ENCODE measurements at places on chromosomes 7 and 10. TPM values are rescaled to one million over a fixed set of nuclear protein-coding genes. Genes with fewer than 3 reads are reported as not detected.

Gene MBL2
- total RNA-seq: not detected

Gene RNF133
- 0.76 TPM for total RNA-seq

Gene ABCF2
- 27.4 TPM for total RNA-seq

Gene SLC39A12
- total RNA-seq: 0.32 TPM

Gene MMD2
- not detected for total RNA-seq

Gene COL1A2
- total RNA-seq: 2,112 TPM

DNA sequence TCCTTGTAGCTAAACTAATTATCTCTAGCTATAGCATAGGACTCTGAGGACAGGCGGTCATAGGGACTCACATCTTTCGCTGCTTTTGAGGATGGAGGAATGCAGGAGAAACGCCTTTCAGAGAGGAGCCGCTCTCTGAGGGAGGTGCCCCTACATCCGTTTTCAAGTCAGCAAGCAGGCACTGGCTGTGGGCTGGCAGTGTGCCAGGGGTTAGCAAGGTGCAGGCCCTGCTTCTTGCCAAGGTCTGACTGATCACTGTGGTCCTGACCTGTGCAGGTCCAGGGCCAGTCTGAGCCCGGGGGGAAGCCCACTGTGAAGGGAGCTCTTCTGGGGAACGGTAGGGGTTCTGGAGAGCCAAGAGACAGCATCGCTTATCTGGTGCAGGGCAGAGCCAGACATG, 89.4 kb downstream of the SH3PXD2A start:
- no peak for DNase-seq

DNA sequence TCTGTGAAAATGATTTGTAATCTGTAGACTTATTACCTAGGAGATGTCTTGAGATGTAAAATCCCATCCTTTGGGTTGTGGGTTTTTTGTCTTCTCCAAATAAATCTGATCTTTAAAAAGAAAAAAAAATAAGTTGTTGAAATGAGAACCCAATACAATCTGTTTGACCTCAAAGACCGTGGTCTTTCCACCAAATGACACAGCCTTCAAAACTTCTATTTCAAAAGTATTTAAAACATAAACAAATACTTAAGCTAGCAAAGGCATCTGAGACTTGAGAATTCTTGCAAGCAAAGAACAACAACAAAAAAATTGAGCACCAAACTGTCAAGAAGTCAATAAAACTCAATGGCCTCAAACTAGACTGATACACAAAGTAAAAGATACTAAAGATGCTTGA, 67.9 kb upstream of the HECW1 start:
- no peak for DNase-seq

DNA sequence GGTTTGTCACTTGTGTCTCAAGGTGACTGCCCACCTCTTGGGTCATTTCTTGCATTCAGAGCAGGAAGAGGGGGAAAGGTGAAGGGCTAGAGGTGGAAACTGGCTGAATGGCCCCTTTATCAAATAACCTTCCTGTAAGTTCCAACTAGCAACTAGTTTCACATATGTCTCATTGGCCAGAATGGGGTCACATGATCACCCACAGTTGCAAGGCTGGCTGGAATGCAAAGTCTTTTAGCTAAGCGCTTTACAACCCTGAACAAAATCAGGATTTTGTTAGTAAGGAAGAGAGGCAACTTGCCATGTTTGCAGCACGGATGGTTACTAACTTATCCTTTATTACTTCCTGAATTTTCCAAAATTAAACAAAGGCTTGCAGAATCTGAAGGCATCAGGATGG, 156.3 kb downstream of the EMX2 start:
- no peak for DNase-seq

- no peak for DNase-seq
Observed at GRCh38 chr7:156069891-156070290, 257.6 kb upstream of the SHH start.

DNA sequence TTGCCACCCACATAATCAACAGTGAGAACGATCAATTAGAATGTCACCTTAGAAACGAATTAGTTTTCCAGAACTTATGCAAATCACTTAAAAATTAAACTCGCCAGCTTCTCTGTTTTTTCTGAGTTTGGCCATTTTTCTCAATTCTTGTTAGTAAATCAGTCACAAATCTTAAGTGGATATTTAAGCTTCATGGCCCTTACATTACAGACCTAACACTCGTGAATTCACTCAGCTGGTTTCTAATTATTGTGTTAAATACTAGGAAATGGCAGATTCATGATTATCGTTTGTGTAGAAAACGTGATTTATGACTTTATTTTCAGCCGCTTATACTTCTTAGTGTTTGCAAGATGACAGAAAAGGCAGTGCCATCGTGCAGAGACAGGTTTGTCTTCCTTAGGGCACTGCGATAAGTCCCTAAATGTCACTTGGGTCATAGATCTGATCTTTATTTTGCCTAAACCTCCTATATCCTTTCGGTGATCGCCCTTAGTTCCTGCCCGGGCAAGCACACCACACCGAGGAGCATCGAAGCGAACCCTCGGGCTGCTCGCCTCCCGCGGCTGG, 587 bp upstream of the CELF2 start:
- no peak for DNase-seq

DNA sequence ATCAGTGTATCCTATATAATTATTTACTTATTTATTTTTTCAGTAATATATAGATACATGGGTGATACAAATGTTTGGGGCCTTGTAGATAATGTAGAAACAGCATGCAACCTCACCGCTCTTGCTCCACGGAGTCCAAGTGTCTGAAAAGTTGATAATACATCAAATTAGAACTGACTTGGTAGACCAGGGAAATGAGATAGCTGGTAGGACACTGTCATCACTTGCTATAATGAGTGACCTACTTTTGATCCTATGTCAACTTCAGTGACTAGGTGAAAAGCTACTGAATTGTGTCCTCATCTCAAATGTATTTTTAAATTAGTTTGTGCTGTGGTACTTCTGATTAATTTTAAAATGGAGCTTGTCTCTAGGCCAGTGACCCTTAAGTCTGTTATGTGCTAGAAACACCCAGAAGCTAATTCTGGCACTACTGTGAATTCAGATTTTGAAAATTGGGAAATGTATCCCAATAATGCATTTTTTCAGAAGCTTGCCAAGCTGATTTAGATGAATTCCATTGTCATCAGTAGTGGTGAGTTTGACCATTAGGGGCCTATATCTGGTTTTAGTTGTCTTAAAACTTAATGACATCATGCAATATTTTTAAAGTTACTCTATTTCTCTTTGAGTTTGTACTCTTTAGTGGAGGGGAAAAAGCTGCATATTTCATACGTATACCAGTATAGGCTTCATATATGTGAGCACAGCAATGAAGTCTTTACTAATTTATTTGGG, 17.4 kb downstream of the CDK1 start:
- no peak for DNase-seq

DNA sequence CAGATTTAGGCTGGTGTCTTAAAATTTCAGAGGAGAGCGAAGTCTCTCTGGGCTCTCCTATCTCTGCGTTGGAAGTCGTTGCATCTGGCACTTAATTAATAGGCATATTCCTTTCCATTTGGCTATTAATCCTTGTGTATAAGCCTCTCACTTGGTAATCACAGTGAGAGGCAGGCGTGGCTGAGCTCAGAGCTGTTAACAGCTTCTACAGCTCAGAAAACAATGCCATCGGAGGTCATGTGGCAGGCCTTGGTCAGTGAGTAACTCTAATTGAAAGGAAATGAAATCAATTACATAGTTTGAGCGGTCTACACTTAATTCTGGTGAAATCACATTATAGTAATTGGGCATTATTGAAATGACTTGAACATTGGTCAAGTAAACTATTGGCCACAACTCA, 135.1 kb downstream of the DPY19L1 start:
- no peak for DNase-seq

- DNase-seq: no peak
Observed at GRCh38 chr10:78248651-78249464, 215.2 kb downstream of the RPS24 start.
